CD4-positive, alpha-beta T cell (primary cell): ENCODE measurements at places on chromosomes 11 and 22. TPM values are rescaled to one million over a fixed set of nuclear protein-coding genes. Genes with fewer than 3 reads are reported as not detected.

ACRV1 gene
- total RNA-seq = not detected

CABP7 gene
- total RNA-seq = 0.33 TPM

GRAP2 gene
- total RNA-seq = 65.3 TPM

RAB38 gene
- total RNA-seq = 0.28 TPM

ANKK1 gene
- total RNA-seq = 1.6 TPM

PLA2G3 gene
- total RNA-seq = not detected

- DNase-seq = no peak
- H3K27me3 ChIP-seq = no peaks in the 10 kb centered on the region
- H3K4me1 ChIP-seq = no peaks in the 10 kb centered on the region
- H3K36me3 ChIP-seq = no peaks in the 10 kb centered on the region
- H3K4me3 ChIP-seq = no peak overlapping the region
These were observed 203.7 kb downstream of the FAM181B start for GRCh38 chr11:82529936-82530335.

- no peaks in the 10 kb centered on the region for H3K36me3 ChIP-seq
- H3K27ac ChIP-seq = no peak overlapping the region
- no peaks in the 10 kb centered on the region for H3K4me1 ChIP-seq
- no peak overlapping the region for H3K4me3 ChIP-seq
These were observed 106.8 kb downstream of the KIRREL3 start for GRCh38 chr11:126893796-126894195.

DNA sequence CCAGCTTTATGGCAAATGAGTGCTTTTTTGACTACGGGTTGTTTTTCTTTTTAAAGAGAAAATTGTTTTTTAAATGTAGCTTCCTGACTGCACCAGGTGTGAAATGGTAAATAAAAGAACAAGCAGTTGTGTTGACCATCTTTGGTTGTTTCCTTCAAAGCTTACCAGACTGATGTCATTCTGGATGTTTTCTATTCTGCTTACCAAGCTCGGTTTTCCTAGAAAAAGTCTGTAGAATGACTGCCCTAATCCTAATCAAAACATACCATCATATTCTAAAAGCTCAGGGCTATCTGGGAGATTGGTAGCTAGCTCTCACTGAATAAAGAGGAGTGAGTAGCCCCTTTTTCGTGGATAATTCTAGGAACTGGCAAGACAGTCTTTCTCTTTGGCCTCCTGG, 77.7 kb downstream of the GAB2 start:
- no peaks in the 10 kb centered on the region for H3K4me1 ChIP-seq
- H3K4me3 ChIP-seq = no peak overlapping the region
- no peak overlapping the region for H3K27ac ChIP-seq
- H3K27me3 ChIP-seq = no peaks in the 10 kb centered on the region

DNA sequence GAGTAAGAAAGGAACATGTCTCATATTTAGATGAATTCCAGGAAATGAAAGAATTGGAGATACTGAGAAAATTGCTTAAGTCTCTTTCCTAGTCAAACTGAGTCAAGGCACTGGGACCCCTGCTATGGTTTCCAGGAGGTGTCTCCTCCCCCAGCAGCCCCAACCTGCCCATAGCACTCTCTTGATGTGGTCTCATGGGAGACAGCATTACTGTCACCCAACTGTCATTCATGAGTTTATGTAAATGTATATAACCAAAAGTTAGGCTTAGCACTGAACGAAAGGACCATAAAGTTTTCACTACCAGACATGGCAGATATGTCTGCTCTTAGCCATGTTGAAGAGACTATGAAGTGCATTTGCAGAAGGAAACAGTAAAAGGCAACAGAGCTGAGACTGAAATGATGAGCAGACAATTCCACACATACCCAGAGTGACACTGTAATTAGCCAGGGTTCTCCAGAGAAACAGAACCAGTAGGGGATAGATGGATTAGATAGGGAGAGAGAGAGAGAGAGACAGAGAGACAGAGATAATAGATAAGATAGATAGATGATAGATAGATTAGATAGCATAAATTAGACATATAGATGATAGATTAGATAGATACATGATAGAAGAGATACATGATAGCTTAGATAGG, 328.1 kb downstream of the BRD1 start:
- H3K4me1 ChIP-seq = no peaks in the 10 kb centered on the region
- DNase-seq = no peak
- no peaks in the 10 kb centered on the region for H3K36me3 ChIP-seq

DNA sequence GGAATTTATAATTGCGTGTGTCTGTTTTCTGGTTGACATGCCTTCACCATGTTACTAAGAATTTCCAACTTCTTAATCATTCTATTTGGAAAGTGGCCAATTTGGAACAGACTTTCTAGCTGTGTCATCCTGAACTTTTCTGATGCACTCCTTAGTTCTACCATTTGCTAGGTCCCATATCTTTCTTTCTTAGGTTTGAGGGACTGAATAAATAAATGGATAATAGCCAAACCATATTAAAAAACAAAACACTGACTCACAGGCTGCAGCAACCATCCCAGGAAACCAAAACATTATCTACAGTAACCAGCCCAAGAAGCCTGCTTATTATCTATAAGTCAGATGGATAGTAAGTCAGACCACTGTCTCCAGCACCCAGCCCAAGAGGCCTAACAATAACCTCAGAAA, 57.5 kb upstream of the PLET1 start:
- H3K4me3 ChIP-seq = no peak overlapping the region
- no peaks in the 10 kb centered on the region for H3K27me3 ChIP-seq
- no peak for DNase-seq
- no peak overlapping the region for H3K27ac ChIP-seq
- H3K36me3 ChIP-seq = no peaks in the 10 kb centered on the region

GRCh38 chr11:620935-621814, 3.6 kb downstream of the CDHR5 start:
- H3K27ac ChIP-seq = no peak overlapping the region
- H3K4me3 ChIP-seq = no peak overlapping the region
- peaks cover 11% of the 10 kb centered on the region for H3K4me1 ChIP-seq
- no peaks in the 10 kb centered on the region for H3K36me3 ChIP-seq
- DNase-seq = no peak
- H3K27me3 ChIP-seq = peaks cover 14% of the 10 kb centered on the region

GRCh38 chr11:103545551-103545950, 436.3 kb downstream of the DYNC2H1 start:
- H3K36me3 ChIP-seq = no peaks in the 10 kb centered on the region
- DNase-seq = no peak
- no peak overlapping the region for H3K4me3 ChIP-seq
- H3K4me1 ChIP-seq = no peaks in the 10 kb centered on the region

DNA sequence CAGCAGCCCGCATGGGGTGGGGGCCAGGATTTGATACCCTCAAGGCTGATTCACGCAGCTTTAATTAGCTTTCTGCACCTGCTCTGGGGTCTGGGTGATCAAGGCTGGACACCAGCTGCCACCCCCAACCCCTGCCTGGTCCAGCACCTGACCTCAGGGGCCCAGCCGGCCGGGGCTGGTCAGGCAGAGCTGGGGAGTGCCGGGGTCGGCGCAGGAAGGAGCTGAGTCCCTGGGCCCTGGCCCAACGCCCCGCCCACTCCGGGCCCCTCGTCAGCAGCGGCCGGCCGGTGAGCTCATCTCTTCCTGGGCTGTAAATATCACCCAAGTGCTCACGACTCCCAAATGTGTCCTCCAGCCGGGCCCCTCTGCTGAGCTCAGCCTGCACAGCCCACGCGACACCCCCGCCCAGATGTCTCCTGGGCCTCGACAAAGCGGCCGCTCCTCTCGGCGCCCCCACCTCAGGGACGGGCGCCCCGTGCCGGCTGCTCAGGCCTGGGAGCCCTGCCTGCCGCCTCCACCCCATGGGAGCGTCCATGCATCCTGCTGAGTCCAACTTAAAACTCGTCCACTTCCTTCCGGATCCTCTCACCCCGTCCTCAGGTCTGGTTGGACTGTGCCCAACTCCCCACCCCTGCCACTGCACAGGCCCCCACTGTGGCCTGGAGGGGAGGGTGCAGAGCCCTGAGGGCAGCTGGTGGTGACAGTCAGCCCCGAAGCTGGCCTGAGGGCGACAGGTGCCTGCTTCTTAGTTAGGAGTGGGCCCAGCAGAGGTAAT, 29.0 kb downstream of the RTN4R start:
- H3K4me3 ChIP-seq = no peak overlapping the region
- no peaks in the 10 kb centered on the region for H3K36me3 ChIP-seq
- peak overlapping the region; percentile 60 for H3K27ac ChIP-seq
- H3K27me3 ChIP-seq = no peaks in the 10 kb centered on the region
- H3K4me1 ChIP-seq = peaks cover 81% of the 10 kb centered on the region

- H3K36me3 ChIP-seq = no peaks in the 10 kb centered on the region
- no peak for DNase-seq
- no peaks in the 10 kb centered on the region for H3K4me1 ChIP-seq
- no peak overlapping the region for H3K27ac ChIP-seq
- no peaks in the 10 kb centered on the region for H3K27me3 ChIP-seq
- H3K4me3 ChIP-seq = no peak overlapping the region
These were observed 402.4 kb downstream of the MN1 start for GRCh38 chr22:27399161-27399560.

- no peak overlapping the region for H3K27ac ChIP-seq
- no peaks in the 10 kb centered on the region for H3K27me3 ChIP-seq
These were observed 29.5 kb downstream of the TMEM123 start for GRCh38 chr11:102422817-102423712.

- no peak overlapping the region for H3K27ac ChIP-seq
- no peaks in the 10 kb centered on the region for H3K4me1 ChIP-seq
- no peak overlapping the region for H3K4me3 ChIP-seq
- no peaks in the 10 kb centered on the region for H3K36me3 ChIP-seq
- DNase-seq = no peak
- H3K27me3 ChIP-seq = no peaks in the 10 kb centered on the region
These were observed 24.0 kb downstream of the RAB30 start for GRCh38 chr11:83047515-83048225.

- no peak overlapping the region for H3K4me3 ChIP-seq
- peak; percentile 64 for DNase-seq
- H3K4me1 ChIP-seq = peaks cover 6% of the 10 kb centered on the region
- no peaks in the 10 kb centered on the region for H3K27me3 ChIP-seq
These were observed 34.8 kb upstream of the CARS1 start for GRCh38 chr11:3091846-3092602.

DNA sequence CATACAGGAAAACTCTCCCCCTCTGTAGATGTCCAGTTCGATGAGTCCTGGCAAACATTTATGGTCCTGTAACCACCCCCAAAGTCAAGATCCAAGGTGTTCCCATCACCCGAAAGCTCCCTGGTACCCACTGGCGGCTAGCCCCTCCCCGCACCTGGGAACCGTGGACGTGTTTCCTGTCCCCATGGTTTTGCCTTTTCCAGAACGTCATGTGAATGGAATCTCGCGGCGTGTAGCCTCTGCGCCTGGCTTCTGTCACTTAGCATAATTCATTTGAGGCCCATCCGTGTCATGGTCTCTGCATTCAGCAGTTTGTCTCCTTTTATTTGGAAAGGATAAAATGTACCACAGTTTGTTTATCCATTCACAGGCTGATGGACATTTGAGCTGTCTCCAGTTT, 106.3 kb downstream of the KCNQ1 start:
- H3K4me1 ChIP-seq = no peaks in the 10 kb centered on the region
- H3K27me3 ChIP-seq = no peaks in the 10 kb centered on the region
- no peak for DNase-seq
- H3K4me3 ChIP-seq = no peak overlapping the region
- no peaks in the 10 kb centered on the region for H3K36me3 ChIP-seq

GRCh38 chr22:20145832-20146223, 5.0 kb downstream of the CCDC188 start:
- peaks cover 3% of the 10 kb centered on the region for H3K36me3 ChIP-seq
- no peak overlapping the region for H3K4me3 ChIP-seq
- no peak overlapping the region for H3K27ac ChIP-seq
- no peaks in the 10 kb centered on the region for H3K4me1 ChIP-seq

- no peak for DNase-seq
- H3K27ac ChIP-seq = no peak overlapping the region
- no peaks in the 10 kb centered on the region for H3K27me3 ChIP-seq
- H3K4me3 ChIP-seq = no peak overlapping the region
These were observed 27.9 kb downstream of the PRMT3 start for GRCh38 chr11:20415432-20415831.

- no peak overlapping the region for H3K27ac ChIP-seq
- no peak overlapping the region for H3K4me3 ChIP-seq
- H3K27me3 ChIP-seq = no peaks in the 10 kb centered on the region
These were observed 91.7 kb upstream of the GRAMD1B start for GRCh38 chr11:123338266-123338800.

- no peak overlapping the region for H3K4me3 ChIP-seq
- no peak overlapping the region for H3K27ac ChIP-seq
- DNase-seq = no peak
- no peaks in the 10 kb centered on the region for H3K27me3 ChIP-seq
- H3K36me3 ChIP-seq = no peaks in the 10 kb centered on the region
These were observed 219.6 kb upstream of the SESN3 start for GRCh38 chr11:95450547-95451123.

DNA sequence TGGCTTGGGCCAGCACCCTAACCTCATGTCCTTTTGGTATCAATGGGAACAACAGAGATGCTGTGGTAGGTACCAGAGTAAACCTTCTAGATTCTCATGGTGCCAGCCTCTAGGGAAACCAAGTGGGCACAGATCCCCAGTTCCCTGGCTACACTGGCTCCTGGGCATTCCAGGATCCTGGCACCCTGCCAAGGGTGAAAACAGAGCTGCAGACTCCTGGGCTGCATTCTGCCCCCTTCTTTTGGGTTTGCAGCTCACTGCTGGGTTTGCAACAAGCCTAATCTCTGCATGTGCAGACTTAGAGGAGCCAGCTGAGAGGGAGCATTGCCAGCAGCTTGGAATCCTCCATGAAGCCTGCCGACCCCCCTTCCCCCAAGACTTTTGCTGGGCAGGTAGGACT, 30.6 kb downstream of the PRDM11 start:
- peaks cover 15% of the 10 kb centered on the region for H3K27me3 ChIP-seq
- DNase-seq = no peak
- H3K36me3 ChIP-seq = no peaks in the 10 kb centered on the region
- H3K4me3 ChIP-seq = no peak overlapping the region
- H3K4me1 ChIP-seq = peaks cover 13% of the 10 kb centered on the region

GRCh38 chr11:77806993-77807392, 13.5 kb downstream of the RSF1 start:
- no peak for DNase-seq
- no peaks in the 10 kb centered on the region for H3K27me3 ChIP-seq
- H3K36me3 ChIP-seq = peaks cover 24% of the 10 kb centered on the region
- H3K4me1 ChIP-seq = peaks cover 12% of the 10 kb centered on the region
- no peak overlapping the region for H3K4me3 ChIP-seq

DNA sequence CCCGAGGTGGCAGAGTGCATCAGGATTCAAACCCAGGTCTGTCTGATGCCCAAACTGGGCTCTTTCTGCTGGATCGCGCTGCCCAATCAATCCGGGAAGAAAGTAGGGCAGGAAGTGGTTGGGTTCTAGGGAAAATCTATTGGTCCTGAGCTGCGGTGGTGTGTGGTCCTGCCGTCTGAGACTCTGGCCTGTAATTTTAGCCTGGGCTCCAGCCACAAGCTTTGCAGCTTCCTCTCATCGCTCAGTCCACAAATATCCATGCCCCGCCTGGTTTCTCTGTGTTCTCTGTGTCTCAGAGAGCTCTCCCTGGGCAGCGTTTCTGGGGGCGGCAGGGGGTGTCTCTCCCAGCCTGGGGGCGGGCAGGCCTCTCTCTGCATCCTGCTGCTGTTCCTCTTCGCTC, 18.7 kb downstream of the CACNG2 start:
- no peak overlapping the region for H3K4me3 ChIP-seq
- H3K27ac ChIP-seq = no peak overlapping the region
- H3K4me1 ChIP-seq = no peaks in the 10 kb centered on the region
- H3K36me3 ChIP-seq = no peaks in the 10 kb centered on the region
- H3K27me3 ChIP-seq = peaks cover 58% of the 10 kb centered on the region
